ENCODE measurements at places on chromosomes 13 and 19.

DNA sequence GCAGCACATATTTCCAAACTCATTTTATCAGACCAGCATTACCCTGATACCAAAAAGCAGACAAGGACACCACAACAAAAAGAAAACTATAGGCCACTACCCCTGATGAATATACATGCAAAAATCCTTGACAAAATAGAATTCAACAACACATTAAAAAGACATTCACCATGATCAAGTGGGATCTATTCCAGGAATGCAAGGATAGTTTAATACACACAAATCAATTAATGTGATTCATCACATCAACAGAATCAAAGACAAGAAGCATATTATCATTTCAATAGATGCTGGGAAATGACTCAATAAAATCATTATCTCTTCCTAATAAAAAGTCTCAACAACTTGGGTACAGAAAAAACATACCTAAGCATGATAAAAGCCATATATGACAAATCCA, 11.2 kb downstream of the ZNF347 start:
- DNase-seq = no peak

GRCh38 chr13:47846886-47847285, 154.2 kb downstream of the SUCLA2 start:
- DNase-seq = no peak

DNA sequence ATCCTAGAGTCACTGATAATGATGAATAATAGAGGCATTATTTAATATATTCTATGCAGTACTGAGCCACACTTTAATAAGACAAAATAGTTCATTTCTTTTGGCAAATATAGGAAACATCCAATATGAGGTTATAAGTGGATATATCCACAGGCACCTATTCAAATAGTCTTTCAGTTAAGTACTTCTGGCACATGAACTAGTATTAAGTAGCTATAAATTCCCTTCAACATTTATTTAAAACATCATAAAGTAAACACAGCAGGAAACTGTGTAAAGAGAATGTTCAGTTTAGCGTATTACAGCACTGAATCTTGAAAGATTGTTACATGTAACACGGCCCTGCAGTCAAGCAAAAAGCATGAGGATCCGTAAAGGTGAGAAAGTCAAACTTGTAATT, 463.3 kb upstream of the KLF12 start:
- DNase-seq = no peak

GRCh38 chr13:35984776-35985453, 146.3 kb downstream of the DCLK1 start:
- no peak for DNase-seq

GRCh38 chr19:58296104-58296503, 9.1 kb upstream of the ERVK3-1 start:
- DNase-seq = no peak

DNA sequence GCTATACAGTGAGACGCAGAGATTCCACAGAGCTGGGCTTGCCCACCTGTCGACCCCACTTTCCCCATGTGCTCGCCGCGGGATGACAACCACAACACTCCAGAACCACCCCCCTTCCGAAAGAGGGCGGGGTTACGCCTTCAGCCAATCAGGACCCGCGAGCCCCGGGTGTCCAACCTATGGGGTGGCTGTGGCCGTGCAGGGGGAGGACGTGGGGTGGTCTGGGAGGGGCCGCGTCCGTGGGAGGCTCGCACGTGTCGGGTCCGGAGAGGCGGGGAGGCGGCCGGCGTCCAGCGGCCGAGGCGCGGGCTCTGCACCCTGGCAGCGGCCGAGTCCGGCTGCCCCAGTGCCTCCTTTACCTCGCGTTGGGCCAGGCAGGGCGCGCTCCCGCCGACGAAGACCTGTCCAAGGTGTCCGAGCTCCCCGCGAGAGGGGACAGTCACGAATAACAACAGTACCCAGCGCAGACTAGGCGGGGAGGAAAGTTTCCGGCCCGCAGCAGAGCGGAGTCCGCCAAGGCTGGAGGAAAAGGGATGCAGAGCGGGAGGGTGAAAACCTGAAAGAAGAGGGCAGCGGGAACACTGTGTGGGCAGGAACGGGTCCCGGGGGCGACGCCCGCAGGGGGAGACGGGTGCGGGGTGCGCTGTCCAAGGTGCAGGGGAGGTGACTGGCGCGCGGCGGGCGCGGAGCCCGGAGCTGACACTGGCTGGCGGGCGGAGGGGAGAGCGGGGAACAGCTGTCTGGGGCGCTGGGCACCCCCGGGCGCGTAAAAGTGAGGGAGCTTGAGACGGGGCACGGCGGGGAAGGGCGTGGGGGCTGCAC, 911 bp downstream of the ENOX1 start:
- peak; percentile 50 for DNase-seq

DNA sequence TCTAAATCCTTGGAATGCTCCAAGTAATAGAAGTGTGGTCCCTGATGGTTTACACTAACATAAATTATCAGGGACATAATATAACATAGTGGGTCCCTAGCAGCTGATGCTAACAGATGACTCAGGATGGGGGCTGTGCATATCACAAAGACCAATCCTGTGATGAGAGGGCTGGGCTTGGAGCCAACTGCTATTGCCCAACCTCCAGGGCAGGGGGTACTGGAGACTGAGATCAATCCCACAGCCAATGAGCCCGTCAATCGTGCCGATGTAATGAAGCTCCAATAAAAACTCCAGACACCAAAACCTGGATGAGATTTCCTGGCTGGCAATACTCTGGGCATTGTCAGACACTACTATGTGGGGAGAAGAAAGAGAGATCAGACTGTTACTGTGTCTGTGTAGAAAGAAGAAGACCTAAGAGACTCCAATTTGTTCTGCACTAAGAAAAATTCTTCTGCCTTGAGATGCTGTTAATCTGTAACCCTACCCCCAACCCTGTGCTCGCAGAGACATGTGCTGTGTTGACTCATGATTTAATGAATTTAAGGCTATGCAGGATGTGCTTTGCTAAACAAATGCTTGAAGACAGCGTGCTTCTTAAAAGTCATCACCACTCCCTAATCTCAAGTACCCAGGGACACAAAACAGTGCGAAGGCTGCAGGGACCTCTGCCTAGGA, 33.4 kb downstream of the ABCC4 start:
- DNase-seq = no peak

GRCh38 chr19:53947624-53948023, 15.1 kb upstream of the CACNG8 start:
- DNase-seq = no peak

GRCh38 chr13:33283195-33283911, 2.2 kb downstream of the STARD13 start:
- DNase-seq = no peak

GRCh38 chr19:34943861-34944573, 17.3 kb downstream of the ZNF30 start:
- DNase-seq = no peak

- no peak for DNase-seq
Measured at GRCh38 chr19:29781386-29782259, 30.2 kb upstream of the CCNE1 start.

GRCh38 chr13:92769046-92769445, 457.6 kb upstream of the GPC6 start:
- DNase-seq = no peak

- DNase-seq = no peak
Measured at GRCh38 chr13:48532256-48532505, 699 bp downstream of the RCBTB2 start.

DNA sequence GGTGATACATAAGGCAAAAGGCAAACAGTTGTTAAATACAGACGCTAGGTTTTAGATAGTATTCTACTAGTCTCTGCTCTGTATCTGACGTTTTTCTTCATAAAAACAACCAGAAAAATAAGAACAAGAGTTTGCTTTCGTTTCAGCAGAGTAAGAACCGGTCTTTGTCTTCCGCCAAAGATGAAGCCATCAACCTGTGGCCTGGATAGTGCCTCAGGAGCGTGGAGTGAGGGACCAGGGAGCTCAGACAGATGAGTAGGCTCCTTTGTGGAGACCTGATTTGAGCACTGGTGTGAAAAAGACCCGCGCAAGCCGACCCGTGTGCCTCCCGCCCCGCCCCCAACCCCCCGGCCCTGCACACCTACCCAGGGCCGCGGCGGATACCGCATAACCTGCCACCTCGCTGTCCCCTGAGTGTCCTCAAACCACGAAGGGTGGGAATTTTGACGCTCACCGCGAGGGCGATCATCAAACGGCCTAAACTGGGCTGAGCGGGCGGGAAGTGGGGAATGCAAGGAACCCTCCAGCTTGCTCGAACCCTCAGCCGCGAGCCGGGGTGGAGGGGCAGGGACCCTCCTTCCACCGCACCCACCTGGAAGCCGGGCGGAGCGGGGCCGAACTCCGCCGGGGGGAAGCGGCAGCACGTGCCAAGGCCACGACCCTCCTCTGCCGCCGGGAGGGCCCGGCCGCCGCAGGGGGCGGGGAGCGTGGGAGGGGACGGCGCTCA, 866 bp upstream of the LMO7 start:
- DNase-seq = no peak

GRCh38 chr19:8123683-8124082, 25.7 kb downstream of the FBN3 start:
- DNase-seq = no peak

GRCh38 chr19:16094360-16095070, 17.2 kb upstream of the RAB8A start:
- DNase-seq = no peak

DNA sequence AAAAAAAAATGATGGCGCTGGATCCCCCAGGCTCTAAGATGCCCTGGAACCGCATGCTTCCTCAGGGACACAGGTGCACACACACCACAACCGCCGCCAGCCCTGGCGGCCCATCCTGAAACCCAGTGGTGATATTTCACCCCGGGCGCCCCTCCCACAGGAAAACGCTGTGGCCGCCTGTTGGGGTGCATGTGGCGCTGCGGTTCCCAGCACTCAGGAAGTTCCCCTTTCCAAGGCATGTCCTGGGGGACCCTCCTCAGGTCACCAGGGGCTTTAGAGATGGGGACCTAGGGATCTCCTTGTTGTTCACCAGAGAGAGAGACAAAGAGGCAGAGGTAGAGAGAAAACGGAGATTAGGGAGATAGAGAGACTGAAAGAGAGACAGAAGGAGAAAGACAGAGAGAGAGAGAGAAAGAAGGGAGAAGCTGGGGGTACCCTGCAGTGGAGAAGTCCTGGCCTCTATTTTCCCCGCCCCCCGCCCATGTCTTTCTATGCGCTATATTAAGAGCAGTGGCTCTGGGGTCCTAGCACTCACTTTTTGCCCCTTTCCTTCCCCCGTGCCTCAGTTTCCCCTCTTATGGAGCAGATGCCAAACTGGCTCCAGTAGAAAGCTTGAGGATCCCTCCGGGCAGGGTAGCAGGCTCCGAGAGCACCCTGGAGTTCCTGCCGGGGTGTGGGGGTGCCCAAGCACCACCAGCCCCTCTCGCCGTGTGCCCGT, 2.3 kb downstream of the ADGRE2 start:
- no peak for DNase-seq

- DNase-seq = no peak
Measured at GRCh38 chr13:33494596-33495204, 209.1 kb upstream of the STARD13 start.

- DNase-seq = no peak
Measured at GRCh38 chr19:11330127-11330526, 9.3 kb downstream of the RAB3D start.

DNA sequence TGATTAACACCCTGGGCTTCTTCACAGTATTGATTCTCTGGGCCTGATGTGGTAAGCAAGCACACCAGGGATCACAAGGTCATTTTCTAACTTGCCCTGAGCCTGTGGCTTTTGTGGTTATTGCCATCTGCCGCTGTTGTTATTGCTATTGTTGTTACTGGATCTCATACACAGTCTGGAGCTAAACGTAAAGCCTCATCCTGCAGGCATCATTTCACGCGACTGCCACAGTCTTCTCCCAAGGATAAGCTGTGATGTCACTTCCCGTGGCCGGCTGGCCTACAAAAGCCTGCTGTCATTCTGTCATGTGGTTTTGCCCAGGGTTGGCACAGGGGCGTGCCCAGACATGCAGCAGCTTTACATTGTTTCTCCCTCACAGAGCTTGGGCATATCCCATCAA, 154.0 kb upstream of the GPR12 start:
- DNase-seq = no peak

- DNase-seq = no peak
Measured at GRCh38 chr13:114161028-114161556, 18.0 kb upstream of the CFAP97D2 start.

GRCh38 chr13:112792511-112792910, 102.7 kb downstream of the ATP11A start:
- DNase-seq = no peak

- no peak for DNase-seq
Measured at GRCh38 chr19:33720691-33721682, 75.7 kb upstream of the KCTD15 start.

DNA sequence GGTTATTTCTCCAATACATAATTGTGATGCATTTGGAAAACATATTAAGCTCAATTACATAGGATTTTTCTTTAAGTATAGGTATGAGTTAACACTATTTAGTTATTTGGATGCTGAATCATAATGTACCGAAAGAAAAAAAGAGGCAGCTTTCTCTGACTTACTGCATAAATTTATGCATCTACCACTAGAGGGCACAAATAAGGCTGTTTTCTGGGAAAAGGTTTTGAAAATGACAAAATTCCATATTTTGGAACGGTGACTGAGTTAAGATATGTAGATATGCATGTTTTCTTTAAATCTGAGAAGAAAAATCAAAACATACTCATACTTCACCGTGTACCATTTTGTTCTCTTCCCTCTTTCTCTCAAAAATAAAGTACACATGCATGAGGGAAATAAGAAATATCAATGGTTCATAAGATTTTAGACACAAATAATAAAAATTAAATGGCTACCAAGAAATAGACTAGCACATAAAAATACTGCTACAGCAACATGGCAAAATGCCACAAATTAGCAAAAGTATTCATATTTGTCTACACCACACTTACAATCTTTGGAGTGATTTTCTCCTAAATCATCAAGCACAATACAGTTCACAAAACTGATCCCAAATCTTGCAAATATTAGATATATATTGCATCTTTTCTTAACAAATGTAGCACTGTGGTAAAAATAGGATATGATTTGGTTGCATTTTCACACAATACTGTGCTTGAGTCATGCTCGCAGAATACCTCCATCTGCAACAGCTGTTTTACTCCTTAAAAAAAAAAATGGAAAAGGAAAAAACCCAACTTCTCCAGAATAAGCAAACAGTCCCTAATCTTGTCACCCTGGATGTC, 260.0 kb downstream of the FGF14 start:
- DNase-seq = no peak

DNA sequence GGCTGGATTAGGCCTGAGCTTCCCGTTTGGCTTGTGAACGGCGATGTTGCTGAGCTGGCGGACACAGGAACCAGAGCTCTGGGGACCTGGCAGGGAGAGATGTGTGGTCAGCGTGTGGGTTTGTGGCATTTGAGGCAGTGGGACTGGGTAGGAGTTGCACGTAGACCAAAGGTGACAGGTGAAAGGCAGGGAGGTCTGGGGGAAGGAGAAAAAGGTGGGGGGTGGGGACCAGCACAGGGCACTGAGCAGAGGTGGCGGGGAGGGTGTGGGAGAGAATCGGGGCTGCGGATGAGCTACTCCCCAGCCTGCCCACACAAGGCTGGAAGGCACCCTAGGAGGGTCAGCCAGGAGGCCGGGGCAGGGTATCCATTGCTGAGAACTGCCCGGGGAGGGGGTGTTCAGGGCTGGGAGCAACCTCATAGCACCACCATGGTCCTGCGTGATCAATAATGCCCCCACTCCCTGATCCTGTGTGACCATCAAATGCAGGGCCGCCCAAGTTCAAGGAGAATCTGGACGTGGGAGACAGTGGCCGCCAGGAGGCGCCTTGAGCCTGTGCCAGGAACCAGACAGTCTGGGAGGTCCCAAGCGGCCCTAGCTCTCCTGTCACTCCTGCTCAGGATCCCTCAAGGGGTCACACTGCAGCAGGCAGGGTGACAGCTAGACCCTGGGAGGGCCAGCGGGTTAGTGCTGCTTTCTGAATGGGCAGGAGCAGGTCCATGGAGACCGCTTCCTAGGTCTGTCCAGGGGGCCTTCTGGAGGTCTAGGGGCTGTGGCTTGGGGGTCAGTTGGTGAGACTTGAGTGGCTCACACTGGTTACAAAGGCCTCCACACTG, 12.8 kb upstream of the SELENOW start:
- DNase-seq = peak; percentile 67
